Glutamatergic neuron (in vitro differentiated cells): ENCODE measurements at places on chromosomes 13 and 19.

DNA sequence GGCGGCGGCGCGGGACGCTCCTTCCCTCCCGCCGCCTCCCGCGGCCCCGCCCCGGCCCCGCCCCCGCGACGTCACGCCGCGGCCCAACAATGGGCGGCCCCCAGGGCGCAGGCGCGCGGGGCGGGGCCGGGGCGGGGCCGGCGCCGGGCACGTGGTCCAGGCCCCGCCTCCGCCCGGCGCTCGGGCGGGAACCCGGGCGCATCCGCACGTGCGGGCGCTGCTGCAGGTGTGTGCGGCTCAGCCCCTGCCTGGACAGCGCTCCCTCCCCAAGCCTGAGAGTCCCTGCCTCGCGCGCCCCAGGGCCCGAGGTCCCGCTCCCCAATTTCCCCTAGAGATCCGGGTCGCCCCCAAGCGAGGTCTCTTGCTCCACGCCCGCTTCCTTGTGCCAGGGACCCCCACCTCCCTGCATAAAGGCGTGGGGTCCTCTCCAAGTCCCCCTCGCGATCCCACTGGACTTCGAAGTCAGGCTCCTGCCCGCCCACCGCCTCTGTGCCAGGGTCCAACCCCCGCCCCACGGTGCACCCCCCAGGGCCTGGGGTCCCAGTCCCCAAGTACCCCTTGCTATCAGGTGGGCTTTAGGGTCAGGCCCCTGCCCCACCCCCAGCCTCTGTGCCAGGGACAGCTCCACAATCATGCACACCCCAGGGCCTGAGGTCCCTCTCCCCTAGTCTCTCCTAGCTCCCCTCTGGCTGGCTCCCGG is at the start of gene MEX3D:
TSS of gene MEX3D (minus strand) at position 6 of the 700 bp plus-strand sequence. CDS start 267 bp downstream, outside the sequence.
- DNase-seq = peak; percentile 85

DNA sequence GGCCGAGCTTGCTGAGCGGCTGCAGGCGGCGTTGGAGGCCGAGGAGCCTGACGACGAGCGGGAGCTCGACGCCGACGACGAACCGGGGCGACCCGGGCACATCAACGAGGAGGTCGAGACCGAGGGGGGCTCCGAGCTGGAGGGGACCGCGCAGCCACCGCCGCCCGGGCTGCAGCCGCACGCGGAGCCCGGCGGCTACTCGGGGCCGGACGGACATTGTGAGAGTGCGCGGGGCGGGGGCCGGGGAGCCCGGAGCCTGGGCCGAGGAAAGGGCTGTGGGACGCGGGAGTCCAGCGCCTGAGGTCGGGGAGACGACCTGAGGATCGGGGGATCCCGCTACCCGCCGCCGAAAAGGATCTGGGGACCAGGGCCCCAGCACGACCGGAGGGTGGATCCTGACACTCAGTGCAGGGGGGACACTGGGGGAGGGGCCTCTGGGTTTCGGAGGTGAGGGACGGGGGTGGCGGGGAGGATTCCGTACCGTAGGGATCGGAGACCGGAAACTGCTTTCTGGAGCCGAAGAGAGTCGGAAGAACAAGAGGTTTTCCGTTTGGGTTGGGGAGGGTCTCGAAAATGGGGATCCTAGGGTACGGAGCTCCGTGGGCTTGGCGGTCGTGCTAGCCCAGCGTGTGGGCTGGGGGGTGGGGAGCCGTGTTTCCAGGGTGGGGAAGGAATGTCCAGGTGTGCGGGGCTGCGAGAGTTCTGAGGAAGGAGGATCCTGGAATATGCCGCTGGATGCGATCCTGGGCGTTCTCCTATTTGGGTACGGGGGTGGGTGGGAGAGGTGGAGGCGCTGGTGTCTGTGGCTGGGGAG is 616 bp downstream of the HNRNPUL1 start:
- DNase-seq = no peak

- DNase-seq = no peak
These were observed 857 bp downstream of the POU2F2 start for GRCh38 chr19:42131149-42132029.

- no peak for DNase-seq
These were observed 11.0 kb downstream of the ZNF665 start for GRCh38 chr19:53182202-53182601.

- no peak for DNase-seq
These were observed 86.8 kb downstream of the UBL3 start for GRCh38 chr13:29763436-29764180.

DNA sequence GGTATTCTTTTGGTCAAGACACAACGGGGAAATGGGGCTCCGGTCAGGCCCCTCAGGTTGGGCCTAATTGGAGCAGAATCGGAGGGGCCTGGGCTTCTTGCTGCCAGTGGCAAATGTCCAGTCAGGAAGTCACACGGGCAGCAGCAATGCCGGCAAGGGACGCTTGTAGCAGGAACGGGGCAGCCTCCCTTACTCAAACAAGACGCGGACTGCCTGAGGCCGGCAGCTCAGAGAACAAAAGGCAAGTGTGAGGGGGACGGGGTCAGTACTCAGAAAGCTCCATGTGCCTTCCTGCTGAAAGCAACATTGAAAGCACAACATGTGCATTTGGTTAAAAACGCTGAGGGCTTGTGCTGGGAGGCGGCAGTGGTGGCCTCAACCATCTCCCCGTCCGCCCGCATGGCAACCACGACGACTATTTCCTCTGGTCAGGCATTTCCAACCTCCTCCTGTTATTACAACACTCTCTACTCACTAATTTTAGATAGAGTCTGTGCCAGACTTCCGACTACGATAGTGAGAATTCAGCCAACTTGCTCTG is 20.5 kb upstream of the RASA3 start:
- no peak for DNase-seq

DNA sequence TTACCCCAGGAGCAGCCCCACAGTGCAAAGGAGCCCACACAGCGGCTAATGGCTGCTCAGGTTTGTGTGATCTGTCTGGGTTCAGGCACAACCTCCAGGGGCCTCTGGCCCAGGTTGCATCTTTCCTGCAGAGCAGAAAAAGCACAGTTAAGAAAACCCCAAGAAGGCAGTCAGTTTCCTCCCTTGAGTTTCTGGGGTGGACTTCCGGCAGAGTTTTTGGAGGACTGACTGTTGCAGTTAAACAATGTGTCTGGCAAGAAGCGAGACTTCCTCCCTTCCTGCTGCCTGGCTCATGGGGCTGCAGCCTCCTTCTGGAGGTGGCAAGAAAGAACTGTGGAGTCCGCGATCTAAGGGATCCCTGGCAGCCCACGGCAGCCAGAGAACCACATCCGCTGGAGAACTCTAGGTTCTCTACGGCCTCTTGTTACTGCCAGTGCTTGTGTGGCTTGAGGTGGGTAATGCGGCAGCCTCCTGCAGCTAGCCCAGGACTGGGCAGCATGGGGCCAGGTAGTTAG is 114.4 kb downstream of the ZDHHC20 start:
- DNase-seq = no peak

DNA sequence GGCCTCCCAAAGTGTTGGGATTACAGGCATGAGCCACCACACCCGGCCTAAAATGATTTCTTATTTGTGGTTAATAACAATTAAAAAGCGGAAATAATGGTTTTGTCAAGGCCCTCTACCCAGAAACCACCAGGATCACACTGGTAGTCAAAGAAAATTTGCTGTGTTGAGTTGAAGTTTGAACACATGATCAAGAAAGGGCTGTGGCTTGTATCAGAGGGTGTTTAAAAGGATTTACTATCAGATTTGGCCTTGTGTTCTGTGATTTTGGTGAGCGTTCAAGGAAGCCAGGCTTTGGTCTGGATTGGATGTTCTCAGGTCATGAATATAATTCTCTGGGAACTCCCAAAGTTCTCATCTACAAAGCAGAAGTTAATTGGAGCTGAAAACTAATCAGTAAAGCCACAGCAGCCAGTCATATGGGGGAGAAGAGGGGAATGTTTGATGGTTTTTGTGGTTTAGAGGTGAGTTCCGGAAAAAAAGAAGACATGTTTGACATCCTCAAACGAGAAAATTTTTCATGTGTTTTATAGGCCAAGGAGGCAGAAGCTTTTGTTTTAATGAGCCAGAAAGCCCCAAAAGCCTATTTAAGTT is 10.6 kb upstream of the ZNF556 start:
- DNase-seq = no peak

DNA sequence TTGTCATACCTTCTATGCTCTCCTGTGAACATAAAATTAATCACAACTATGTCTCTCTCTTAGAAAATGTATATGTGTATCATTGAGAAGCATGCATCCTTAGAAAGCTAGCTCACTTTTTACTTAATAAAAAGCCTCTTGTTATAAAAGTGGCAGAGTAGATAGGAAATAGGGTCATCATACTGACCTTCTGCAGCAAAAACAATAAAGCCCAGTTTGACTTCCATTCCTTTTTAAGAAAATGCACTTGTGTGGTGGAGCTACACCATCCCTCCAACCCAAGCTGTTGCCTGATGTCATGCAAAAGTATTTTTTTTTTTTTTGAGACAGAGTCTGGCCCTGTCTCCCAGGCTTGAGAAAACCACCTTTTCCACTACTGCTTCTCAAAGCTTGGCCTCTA is 393.3 kb downstream of the LIG4 start:
- DNase-seq = no peak

- no peak for DNase-seq
These were observed 636 bp upstream of the ZNF579 start for GRCh38 chr19:55581145-55581822.

- DNase-seq = no peak
These were observed 35.0 kb upstream of the VWA8 start for GRCh38 chr13:41995946-41996345.
